ENCODE measurements at places on chromosomes 12 and 14. TPM values are rescaled to one million over a fixed set of nuclear protein-coding genes. Genes with fewer than 3 reads are reported as not detected.

The TSPAN9 gene
- total RNA-seq = 0.79 TPM

The KCNC2 gene
- total RNA-seq = not detected

The CLEC4D gene
- total RNA-seq = not detected

The OVCH1 gene
- not detected for total RNA-seq

The MDGA2 gene
- not detected for total RNA-seq

The TAS2R14 gene
- 0.95 TPM for total RNA-seq

The RHOJ gene
- total RNA-seq = not detected

The HCAR3 gene
- total RNA-seq = not detected

- H3K36me3 ChIP-seq = no peaks in the 10 kb centered on the region
- no peak overlapping the region for H3K4me3 ChIP-seq
- H3K4me1 ChIP-seq = no peaks in the 10 kb centered on the region
- no peak overlapping the region for H3K27ac ChIP-seq
- H3K27me3 ChIP-seq = no peaks in the 10 kb centered on the region
These were observed 434.1 kb downstream of the NOVA1 start for GRCh38 chr14:26163761-26164160.

DNA sequence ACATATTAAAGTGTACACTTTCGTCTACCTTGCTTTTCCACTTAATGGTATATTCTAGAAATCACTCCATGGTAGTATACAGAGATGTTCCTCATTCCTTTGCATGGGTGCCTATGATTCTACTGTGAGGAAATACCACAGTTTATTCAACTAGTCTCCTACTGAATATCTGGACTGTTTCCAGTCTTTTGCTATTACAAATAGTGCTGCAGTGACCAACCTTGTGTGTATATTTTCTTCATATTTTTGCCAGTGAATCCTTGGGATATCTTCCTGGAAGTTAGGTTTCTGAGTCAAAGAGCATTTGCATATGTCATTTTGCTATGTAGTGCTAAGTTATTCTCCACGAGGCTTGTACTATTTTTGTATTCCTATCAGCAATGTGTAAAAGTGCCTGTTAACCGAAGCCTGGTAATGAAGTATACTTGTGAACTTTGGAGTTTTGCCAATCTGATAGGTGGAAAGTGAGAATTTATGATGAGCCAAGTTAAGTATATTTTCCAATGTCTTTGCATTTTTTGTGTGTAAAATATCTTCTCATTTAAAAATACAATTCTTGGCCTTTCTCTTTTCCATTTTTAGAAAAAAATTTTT, 31.3 kb upstream of the TMEM263 start:
- no peaks in the 10 kb centered on the region for H3K4me1 ChIP-seq
- no peak for DNase-seq
- H3K27ac ChIP-seq = no peak overlapping the region
- no peaks in the 10 kb centered on the region for H3K36me3 ChIP-seq
- H3K27me3 ChIP-seq = no peaks in the 10 kb centered on the region
- no peak overlapping the region for H3K4me3 ChIP-seq

DNA sequence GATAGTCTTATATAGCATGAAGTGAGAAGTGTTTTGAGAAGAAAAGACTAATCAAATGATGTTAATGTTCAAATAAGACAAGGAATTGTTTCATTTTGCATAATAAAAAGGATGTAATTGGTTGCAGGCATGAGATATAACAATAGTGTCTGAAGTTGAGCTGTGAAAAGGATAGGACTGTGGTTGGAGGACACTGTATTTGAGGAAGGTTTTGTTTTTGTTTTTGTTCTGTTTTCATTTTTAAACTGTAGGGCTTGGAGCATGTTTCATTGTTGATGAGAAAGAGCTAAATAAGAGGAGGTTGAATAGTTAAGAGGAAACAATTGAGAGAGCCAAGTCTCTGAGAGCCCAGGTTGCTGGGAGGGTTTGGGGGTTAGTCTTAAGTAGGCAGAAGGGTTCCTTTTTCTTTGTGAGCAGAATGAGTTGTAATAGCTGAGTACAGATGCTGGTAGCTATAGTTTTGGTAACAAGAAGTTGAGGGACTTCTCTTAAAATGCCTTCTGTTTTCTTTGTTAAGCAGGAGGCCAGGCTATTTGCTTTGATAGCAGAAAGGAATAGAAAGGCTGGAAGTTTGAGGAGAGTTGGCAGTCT, 58.4 kb downstream of the CCDC91 start:
- peaks cover 42% of the 10 kb centered on the region for H3K4me1 ChIP-seq
- no peaks in the 10 kb centered on the region for H3K27me3 ChIP-seq
- no peak overlapping the region for H3K27ac ChIP-seq
- DNase-seq = no peak
- no peaks in the 10 kb centered on the region for H3K36me3 ChIP-seq

- H3K4me1 ChIP-seq = peaks cover 8% of the 10 kb centered on the region
- no peak for DNase-seq
- no peaks in the 10 kb centered on the region for H3K36me3 ChIP-seq
- H3K27ac ChIP-seq = peak within 1 kb of the TSS; percentile 71
These were observed at the start of gene BCL2L2 for GRCh38 chr14:23306412-23307145. Gene BCL2L2, plus strand, starts transcription at chr14:23306833. Its CDS starts 935 bp downstream, at chr14:23307768.

DNA sequence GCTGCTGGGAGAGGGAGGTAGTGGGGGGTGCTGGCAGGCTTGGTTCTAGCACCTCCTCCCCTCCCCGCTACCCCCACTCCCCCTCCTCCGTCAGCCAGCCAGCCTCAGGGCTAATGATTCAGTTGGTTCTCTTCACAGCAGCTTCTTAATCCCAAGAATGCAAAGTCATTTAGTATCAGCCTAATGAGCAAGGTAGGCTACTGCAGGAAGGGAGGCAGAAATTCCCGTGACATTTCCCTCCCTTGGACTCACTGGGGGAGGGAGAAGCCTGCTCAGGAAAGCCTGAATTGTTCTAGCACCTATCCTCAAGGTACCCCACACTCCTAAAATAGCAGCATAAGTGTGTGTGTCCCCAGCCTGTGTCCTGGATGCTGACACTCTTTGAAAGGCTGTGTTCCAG, 29.8 kb downstream of the ITPK1 start:
- no peaks in the 10 kb centered on the region for H3K27me3 ChIP-seq
- H3K4me1 ChIP-seq = peaks cover 20% of the 10 kb centered on the region
- no peak for DNase-seq
- H3K27ac ChIP-seq = no peak overlapping the region

GRCh38 chr12:42766026-42766425, 176.5 kb upstream of the PRICKLE1 start:
- H3K27ac ChIP-seq = no peak overlapping the region
- no peaks in the 10 kb centered on the region for H3K36me3 ChIP-seq
- H3K4me1 ChIP-seq = no peaks in the 10 kb centered on the region
- no peak overlapping the region for H3K4me3 ChIP-seq

DNA sequence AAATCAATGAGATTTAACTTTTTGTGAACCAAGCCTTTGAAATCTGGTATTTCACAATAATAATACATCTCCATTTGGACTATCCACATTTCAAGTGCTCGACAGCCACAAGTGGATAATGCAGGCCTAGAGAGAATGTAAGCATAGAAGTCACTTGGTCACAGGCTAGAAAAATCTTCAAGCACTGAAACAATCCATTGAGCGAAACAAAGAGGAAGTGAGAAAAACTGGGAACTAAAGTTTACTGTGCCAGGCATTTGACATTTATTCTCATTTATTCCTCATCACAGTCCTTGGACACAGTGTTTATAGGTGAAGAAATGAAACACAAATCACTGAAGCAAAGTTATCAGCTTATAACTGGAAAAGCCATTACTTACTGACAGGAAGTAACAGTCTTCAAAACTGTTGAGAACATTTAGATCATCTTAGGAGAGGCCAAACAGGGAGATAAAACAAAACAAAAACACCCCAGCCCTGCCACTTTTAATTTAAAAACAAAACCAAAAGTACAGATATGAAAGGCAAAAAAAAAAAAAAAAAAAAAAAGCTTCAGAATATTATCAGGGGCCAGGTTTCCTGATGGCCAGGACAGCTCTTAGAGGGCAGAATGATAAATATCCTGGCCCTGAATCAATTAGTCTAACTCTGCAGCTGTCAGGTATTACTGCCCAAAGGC, 29.2 kb downstream of the GNS start:
- no peaks in the 10 kb centered on the region for H3K27me3 ChIP-seq
- no peak for DNase-seq
- no peaks in the 10 kb centered on the region for H3K36me3 ChIP-seq
- peaks cover 17% of the 10 kb centered on the region for H3K4me1 ChIP-seq
- peak overlapping the region; percentile 40 for H3K27ac ChIP-seq
- H3K4me3 ChIP-seq = no peak overlapping the region

DNA sequence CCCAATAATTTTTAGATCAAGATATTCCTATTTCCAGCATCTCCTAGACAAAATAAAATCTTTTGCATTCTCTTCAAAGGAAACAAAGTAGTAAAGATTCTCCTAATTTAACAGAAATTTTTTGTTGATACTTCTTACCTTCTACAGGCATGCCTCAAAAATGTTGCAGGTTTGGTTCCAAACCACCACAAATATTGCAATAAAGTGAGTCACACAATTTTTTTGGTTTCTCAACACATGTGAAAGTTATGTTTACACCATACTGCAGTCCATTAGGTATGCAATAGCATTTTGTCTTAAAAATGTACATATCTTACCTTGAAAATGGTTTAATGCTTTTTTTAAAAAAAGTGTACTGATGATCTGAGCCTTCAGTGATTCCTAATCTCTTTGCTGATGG, 65.6 kb upstream of the USP15 start:
- H3K36me3 ChIP-seq = no peaks in the 10 kb centered on the region
- H3K4me3 ChIP-seq = no peak overlapping the region
- H3K4me1 ChIP-seq = peaks cover 24% of the 10 kb centered on the region
- H3K27ac ChIP-seq = no peak overlapping the region
- DNase-seq = no peak

- no peak overlapping the region for H3K4me3 ChIP-seq
- no peak overlapping the region for H3K27ac ChIP-seq
- H3K36me3 ChIP-seq = peaks cover 4% of the 10 kb centered on the region
- H3K27me3 ChIP-seq = no peaks in the 10 kb centered on the region
These were observed 36.2 kb downstream of the PAPOLA start for GRCh38 chr14:96538097-96538989.

DNA sequence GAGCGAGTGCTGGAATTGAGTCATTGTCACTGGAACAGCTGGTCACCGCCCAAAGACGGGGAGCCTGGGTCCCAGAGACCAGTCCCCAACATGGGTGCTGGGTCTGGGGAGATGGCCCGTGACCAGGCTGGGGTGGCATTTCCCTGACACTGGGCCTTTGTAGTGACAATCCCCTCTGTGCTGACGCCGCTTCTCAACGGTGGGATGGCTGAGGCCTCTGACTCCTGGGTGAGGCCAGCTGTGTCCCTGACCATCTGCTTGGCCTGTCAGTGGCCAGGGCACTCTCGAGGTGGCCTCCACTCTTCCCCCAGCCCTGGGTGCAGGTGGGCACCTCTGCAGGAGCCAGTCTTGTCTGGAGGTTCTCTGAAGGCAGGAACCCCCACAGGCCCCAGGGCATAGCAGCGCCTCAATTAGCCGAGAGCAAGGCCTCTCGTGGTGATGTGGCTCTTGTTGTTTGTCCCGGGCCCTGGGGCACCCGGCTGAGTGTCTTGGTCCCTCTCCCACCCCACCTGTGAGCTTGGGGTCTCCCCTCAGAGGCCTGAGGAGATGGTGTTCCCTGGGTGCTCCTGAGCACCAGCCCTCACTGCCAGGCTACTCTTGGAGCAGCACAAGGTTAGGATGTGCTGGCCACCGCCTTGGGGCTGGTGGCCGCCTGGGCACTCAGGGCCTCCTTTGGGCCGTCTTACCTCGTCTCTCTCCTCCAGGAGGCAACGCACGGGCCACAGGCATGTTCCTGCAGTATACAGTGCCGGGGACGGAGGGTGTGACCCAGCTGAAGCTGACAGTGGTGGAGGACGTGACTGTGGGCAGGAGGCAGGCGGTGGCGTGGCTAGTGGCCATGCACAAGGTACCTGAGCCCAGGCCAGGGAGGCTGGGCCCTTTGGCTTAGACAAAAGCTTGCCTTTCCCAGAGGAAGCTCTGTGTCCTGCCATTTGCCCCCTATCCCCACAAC, 16.6 kb downstream of the ZFYVE21 start:
- H3K36me3 ChIP-seq = peaks cover 11% of the 10 kb centered on the region
- no peak overlapping the region for H3K27ac ChIP-seq
- no peak overlapping the region for H3K4me3 ChIP-seq
- H3K27me3 ChIP-seq = no peaks in the 10 kb centered on the region

DNA sequence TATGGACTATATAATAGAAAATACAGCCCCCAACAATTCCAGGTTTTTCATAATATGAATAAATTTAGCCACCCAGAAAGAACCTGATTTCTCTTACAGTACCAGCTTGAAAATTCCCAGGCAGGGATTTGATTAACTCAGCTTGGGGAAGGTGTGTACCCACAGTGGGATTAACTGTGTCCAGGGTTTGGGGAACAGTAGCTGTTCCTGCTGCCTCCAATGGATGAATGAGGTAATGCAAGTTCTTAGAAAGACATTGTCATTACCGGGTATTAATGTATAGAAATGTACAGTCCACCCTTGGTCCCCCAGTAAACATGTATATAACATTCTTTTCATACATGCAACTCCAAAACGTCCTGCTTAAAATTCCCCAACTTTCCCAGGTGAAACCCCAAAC, 115.6 kb downstream of the LRIG3 start:
- no peak overlapping the region for H3K4me3 ChIP-seq
- no peak for DNase-seq
- no peaks in the 10 kb centered on the region for H3K4me1 ChIP-seq
- H3K36me3 ChIP-seq = no peaks in the 10 kb centered on the region
- no peak overlapping the region for H3K27ac ChIP-seq

GRCh38 chr14:88825503-88825902, 1.1 kb downstream of the TTC8 start:
- H3K4me1 ChIP-seq = peaks cover 8% of the 10 kb centered on the region
- H3K36me3 ChIP-seq = no peaks in the 10 kb centered on the region
- H3K27ac ChIP-seq = no peak overlapping the region

- H3K4me1 ChIP-seq = peaks cover 9% of the 10 kb centered on the region
- H3K27ac ChIP-seq = no peak overlapping the region
- H3K36me3 ChIP-seq = peaks cover 25% of the 10 kb centered on the region
- DNase-seq = no peak
- no peaks in the 10 kb centered on the region for H3K27me3 ChIP-seq
These were observed 72.9 kb downstream of the DDX51 start for GRCh38 chr12:132071040-132071810.

GRCh38 chr14:60684203-60684602, 34.9 kb upstream of the SIX1 start:
- H3K27me3 ChIP-seq = peaks cover 2% of the 10 kb centered on the region
- H3K36me3 ChIP-seq = no peaks in the 10 kb centered on the region
- no peak for DNase-seq
- no peak overlapping the region for H3K27ac ChIP-seq
- H3K4me3 ChIP-seq = no peak overlapping the region
- no peaks in the 10 kb centered on the region for H3K4me1 ChIP-seq

GRCh38 chr12:80513211-80513610, 69.2 kb downstream of the PTPRQ start:
- no peaks in the 10 kb centered on the region for H3K36me3 ChIP-seq
- DNase-seq = no peak
- H3K4me1 ChIP-seq = no peaks in the 10 kb centered on the region
- H3K27ac ChIP-seq = no peak overlapping the region

All from CD8-positive, alpha-beta memory T cell (primary cell).